ENCODE measurements at places on chromosomes 3 and 15. TPM values are rescaled to one million over a fixed set of nuclear protein-coding genes. Genes with fewer than 3 reads are reported as not detected.

- no peak for DNase-seq
Measured at GRCh38 chr3:101996832-101997231, 147.5 kb downstream of the NFKBIZ start.

Gene SCN10A
- not detected for total RNA-seq

DNA sequence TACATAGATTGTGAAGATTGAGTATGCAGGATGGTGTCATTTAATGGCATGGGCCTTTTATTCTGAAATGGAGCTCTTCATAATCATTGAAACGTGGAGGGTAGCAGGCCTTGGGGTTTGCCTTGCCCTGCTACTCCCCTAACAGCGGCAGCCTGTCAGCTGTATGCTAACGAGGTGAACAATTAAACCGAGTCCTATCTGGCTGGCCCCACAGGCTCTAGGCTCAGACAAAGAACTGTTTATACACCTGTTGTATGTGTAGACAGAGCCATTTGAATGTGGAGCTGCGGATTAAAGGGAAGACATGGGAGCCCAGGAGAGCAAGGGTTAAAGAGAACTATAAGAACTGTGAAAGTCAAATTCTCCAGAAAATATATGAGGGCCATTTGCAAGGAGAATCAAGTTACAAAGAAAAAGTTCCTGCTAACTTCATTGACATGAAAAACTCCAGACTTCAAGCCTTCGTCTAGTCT lies 116.7 kb upstream of the CGNL1 start:
- DNase-seq = no peak

GRCh38 chr3:127784283-127784682 lies 38.0 kb downstream of the MGLL start:
- no peak for DNase-seq

GRCh38 chr15:82572986-82573385 lies 32.7 kb upstream of the RPS17 start:
- no peak for DNase-seq

DNA sequence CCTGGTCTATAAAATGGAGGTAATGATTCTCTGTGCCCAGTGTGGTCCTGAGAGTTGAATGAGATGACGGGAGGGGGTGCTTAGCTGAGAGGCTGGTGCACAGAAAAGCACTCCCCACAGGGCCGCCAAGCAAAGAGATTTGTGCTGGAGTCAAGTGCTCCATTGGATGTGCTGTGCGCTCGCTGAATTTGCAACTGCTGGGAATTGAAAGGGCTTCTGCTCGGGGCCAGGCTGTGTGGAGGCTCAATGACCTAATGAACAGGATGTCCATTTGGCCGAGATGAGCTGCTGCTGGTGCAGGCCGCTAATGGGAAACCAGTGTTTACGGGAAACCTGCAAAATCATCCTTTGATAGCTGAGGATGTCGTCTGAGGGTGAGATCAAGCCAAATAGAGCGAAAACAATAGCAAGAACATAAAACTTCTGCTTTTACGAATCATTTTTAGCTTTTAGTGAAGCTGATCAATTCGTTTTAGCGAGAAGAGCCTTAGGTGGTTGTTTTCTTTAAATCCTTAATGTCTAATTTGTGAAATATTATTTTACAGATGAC lies 211.7 kb downstream of the GABRG3 start:
- no peak for DNase-seq

Gene RTP1
- not detected for total RNA-seq

Gene RTP4
- 3.6 TPM for total RNA-seq

Gene HRH1
- total RNA-seq = 0.10 TPM

DNA sequence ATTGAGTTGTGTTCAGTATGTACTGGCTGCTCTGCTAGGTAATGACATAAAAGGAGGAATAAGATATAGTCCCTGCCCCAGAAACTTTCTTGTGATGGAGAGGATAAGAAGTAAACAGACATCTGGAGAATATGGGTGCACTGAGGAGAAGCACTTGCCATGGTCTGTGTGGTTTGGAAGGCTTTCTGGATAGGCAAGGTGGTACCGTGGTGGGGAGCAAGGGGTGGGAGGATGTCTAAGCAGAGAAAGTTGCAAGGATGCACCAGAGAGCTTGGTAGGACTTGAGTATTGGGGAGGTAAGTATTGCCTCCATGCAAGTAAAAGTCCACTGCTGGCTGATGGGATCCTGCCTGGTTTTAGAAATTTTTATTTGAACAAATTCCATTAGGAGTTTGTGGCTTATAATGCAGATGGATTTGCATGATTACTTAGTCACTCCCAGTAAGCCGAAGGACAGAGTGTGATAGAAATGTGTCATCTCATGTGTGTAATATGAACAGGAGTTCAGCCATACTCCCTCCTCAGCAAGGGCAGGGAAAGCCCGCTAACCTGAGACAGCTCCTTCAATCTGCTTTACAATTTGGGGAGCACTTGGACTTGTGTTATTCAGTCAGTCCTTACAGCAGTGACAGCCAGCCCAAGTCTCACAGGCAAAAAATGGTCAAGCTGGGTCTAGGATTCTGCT lies 53.6 kb downstream of the CLSTN2 start:
- DNase-seq = no peak

DNA sequence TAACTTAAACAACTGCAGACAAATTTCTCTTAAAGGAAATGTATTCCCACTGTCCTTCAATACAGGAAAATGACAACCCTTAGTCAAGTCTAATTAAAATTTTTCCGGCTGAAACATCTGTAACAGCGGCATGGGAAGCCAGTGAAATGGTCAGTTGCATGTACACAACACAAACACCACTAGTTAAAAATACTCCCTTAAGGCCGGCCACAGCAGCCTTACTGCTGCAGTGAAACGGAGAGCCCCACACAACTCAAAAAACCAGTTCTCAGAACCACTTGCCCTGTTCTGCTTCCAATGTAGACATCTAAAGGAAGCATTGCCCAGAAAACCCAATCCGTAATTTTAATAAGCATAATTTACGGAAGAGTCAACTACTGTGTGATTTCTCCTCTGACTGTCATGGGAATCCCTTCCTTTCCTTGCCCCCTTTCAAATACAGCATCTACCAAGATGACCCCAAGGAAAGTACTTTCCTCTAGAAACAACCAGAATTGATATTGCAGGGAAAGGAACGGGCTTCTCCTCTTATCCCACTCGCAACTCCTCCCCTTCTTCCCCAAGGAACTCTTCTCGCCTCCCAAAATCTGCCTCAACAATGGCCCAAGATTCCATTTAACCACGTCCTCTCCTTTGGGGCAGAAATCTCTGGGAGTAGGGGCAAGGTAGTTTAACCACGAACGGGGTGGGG lies 1.6 kb downstream of the FBN1 start:
- no peak for DNase-seq

Gene UBE2E1
- total RNA-seq = 29.6 TPM

Gene PLA2G4E
- not detected for total RNA-seq

Gene ZNF860
- 1.7 TPM for total RNA-seq

Gene SERINC4
- 0.61 TPM for total RNA-seq

DNA sequence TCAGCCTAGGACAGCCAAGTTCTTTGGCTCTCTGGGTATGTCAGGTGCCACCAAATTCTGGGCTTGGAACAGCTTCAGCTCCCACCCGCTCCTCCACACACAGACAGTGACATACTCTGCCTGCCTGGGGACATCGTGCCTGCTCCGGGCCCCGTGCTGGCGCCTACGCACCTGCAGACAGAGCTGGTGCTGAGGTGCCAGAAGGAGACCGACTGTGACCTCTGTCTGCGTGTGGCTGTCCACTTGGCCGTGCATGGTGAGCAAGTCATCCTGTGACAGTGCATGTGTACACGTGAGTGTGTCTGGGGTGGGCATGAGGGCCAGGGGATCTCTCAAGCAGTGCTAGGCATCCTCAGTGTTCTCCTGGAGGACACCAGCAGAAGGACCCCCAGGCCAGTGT lies 922 bp downstream of the IL17RC start:
- DNase-seq = no peak

Gene CPA3
- total RNA-seq = not detected

Gene ZNF662
- 1.7 TPM for total RNA-seq

GRCh38 chr15:32857732-32858131 lies 139.9 kb downstream of the GREM1 start:
- no peak for DNase-seq

GRCh38 chr15:23877502-23878412 lies 190.7 kb upstream of the NDN start:
- peak; percentile 48 for DNase-seq

DNA sequence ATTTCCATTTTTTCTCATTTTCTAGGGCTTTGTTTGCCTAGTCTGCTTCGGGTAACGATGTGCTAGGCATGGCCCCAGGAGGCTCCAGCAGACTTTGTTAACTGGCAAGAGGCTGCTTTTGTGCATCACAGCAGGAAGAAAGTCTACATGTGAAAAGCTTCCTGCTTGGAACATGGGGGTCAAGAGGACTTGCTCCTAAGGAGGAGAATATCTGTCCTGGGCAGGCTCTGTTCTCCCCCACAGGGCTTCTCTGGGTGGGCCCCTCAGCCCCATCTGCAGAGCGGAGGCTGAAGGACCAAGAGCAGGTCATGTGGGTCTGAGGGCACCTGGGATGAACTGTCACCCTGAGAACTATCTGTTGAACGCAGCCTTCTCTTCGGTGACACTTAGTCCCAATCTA lies 94.7 kb downstream of the CCNL1 start:
- DNase-seq = no peak

Gene GTF2E1
- 20.7 TPM for total RNA-seq

DNA sequence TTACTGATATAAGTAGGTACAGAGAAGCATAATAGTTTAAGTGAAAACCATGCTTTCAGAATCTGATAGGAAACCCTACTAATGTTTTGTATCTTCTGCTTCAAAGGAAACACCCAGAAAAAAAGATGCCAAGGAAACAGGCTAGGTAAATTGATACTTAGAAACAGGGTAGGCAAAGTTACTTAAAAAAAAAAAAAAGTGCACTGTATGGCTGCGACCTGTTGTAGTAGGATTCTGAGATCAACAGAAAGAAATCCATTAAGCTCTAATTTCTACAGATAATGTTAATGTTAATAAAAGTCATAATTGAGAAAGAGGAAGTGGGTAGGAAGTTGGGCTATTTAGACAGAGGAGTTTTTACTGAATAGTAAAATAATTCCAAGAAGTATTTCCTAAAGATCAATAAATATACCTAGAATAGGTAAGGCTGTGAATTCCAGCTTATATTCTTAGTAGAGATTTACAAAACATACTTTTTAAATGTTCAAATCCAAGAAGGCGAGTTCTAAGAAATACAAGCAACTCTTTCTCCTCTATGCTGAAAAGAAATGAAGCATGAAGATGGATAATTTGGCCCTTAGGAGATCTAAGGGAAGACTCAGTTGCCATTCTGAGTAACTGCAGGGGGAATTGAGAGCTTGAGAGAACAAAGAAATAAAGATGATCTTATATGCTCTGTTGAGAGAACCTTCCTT lies 24.1 kb upstream of the STT3B start:
- no peak for DNase-seq

DNA sequence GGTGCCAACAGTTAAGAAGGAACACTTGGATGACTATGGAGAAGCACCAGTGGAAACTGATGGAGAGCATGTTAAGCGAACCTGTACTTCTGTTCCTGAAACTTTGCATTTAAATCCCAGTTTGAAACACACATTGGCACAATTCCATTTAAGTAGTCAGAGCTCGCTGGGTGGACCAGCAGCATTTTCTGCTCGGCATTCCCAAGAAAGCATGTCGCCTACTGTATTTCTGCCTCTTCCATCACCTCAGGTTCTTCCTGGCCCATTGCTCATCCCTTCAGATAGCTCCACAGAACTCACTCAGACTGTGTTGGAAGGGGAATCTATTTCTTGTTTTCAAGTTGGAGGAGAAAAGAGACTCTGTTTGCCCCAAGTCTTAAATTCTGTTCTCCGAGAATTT lies 3.0 kb downstream of the SKIL start:
- DNase-seq = no peak

DNA sequence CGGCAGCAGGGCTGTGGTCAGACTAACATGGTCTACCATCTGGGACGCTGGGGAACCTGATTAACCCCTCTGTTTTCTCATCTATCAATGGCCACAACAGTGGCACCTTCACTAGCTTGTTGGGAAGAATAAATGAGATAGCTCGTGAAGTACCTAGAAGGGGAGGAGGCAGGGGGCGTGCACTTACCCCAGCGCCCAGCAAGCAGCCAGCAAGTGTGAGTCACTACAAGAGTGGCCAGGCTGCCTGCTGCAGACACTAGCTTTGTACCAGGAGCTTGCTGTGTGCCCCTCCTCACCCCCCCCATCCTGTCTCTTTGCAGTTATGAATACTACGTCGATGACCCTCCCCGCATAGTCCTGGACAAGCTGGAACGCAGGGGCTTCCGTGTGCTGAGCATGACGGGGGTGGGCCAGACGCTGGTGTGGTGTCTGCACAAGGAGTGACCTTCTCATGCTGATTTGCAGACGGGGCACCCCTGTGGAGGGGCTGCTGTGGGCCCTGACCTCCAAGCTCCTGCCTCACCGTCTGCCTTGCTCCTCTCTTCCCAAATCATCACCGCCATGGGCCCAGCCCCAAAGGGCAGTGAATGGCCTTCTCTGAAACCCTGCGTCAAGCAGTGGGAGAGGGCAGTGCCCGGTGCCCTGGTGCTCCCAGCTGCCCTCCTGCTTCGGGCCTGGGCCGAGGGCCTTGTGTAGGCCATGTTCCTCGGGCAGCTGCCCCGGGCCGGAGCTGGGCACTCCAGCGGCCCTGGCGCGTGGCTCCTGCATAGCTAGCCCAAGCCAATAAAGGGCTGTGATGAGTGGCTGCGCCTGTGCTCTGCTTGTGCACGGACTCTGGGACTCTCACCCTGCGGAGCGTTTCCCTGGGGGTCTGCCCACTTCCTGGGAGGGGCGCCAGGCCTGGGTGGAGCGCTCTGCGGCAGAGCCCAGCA lies 2.6 kb upstream of the C15orf62 start:
- DNase-seq = no peak

DNA sequence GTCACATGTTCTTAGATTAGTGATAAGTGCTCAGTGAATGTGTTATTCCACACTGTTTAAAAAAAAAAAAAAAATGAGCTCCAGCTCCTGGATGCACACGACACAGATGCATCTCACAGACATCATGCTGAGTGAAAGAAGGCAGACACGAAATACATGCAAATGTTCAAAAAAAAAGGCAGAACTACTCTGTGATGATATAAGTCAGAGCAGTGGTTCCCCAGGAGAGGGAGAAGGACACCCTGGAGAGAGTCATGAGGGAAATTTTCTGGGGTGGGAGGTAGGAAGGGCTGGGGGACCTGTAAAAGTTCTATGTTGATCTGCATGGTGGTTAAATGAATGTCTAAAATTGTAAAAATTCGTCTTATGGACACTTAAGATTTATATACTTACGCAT lies 4.3 kb downstream of the CSRNP1 start:
- DNase-seq = no peak

- DNase-seq = no peak
Measured at GRCh38 chr3:48038971-48039481, 22.8 kb upstream of the MAP4 start.

DNA sequence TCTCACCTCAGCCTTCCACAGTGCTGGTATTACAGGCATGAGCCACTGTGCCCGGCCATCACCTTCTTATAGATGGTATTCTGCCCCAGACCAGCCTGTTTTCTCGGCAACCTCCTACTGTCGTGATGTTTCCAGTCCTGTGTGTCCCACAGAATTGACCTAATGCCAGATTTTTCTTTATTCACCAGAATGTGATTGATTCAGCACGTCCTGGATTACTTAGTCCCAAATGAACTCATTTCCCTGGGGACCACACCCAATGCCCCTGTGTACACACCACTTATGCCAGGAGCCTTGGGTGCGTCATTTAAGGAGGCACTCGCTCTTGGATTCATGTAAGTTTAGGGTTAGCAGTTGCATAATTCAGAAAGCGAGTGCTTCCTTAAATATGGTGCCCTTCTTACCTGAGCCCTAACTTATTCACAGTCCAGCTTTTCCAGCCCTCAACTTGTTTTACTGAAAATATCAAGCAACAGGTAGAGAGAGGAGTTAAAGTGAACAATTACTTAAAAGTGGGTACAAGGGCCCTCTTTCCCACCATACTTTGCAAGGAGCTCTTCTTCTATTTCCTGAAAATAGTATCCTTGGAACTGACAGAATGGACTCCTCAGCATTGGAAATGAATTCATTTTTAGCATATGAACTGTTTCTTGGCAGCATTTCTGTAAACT lies 64.6 kb upstream of the UBE2E1 start:
- DNase-seq = no peak

Data from activated naive CD4-positive, alpha-beta T cell treated with anti-CD3 and anti-CD28 coated beads, Interleukin-2, amount 50 U/mL, for 72 hours (primary cell).